ENCODE measurements at places on chromosomes 12 and 14.
A peak's percentile ranks its signal among the peaks of the same experiment; 100 is the strongest.

GRCh38 chr12:108911915-108912314 is 32.0 kb downstream of the DAO start:
- DNase-seq, result no peak

DNA sequence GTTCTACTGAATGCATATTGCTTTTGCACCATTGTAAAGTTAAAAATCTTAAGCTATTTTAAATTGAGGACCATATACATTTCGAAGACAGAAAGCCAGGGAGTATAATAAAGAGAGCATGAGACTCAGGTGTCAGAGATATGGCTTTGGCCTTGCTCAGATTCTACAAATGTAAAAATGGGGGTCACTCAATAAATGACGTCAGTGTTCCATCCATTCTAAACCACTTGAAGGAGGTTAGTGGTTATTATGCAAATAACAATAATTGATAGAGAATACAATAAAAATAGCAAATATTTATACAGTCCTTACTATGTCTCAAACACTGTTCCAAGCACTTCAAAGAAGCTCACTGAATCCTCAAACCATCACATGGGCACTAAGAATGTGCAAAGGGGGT is 20.1 kb downstream of the RTN1 start:
- no peak for DNase-seq

- no peak for DNase-seq
Observed at GRCh38 chr14:22977434-22977683, 5.0 kb downstream of the AJUBA start.

GRCh38 chr12:14058717-14059116 is 77.3 kb upstream of the GRIN2B start:
- DNase-seq, result no peak

DNA sequence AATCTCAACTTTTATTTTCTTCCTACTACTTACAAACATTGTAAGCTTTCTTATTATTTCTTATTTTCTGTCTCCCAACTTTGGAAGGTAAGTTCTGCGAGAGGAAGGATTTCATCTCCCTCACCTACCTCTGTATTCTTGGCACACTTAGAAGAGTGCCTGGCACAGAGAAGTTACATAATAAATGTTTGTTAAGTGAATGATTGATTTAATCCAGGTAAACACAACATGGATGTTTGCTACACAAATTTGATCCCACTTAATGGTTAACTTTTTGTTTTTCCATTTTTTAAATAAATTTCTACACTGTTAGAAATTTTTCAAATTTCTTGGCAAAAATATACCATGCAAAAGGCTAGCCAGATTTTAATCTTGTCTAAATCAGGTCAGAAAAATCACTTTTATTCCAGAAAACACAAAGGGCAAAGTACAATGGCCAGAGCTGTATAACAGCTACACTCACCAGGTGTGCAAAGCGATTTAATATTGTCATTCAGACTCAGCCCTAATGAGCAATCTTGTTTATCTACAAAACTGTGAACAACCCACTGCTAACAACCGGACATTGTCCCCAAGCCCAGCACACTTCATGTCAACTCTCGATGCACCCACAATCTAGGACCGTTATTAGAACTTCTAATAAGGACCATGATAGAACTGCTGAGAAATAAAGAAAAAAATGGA is 222.1 kb upstream of the EEA1 start:
- DNase-seq, result no peak

GRCh38 chr12:121176826-121177529 is 33.0 kb upstream of the P2RX4 start:
- DNase-seq, result no peak

- DNase-seq, result no peak
Observed at GRCh38 chr12:32876004-32876403, 20.6 kb downstream of the PKP2 start.

DNA sequence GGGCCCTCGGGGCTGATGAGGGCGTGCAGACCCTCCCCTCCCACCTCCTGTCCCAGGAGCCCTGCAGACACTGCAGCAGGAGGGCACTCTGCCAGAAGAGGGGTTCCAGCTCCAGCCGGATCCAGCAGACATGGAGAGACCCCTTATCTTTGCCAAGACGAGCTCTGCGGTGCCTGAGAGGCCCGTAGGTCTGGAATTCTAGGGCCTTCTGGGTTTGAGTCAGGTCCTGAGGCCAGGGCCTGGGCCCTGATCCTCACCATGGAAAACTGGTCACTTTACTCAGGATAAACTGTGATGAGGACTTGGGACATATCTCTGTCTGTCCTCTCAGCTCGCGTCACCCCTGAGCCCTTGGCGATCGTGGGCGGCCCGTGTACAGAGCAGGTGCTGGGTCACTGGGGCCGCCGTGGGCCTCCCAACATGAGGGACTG is 13.8 kb downstream of the MEG3 start:
- DNase-seq, result peak; percentile 50

- DNase-seq, result no peak
Observed at GRCh38 chr14:102507081-102507856, 2.3 kb downstream of the ANKRD9 start.

GRCh38 chr12:46574847-46575246 is 202.3 kb upstream of the SLC38A2 start:
- DNase-seq, result no peak

DNA sequence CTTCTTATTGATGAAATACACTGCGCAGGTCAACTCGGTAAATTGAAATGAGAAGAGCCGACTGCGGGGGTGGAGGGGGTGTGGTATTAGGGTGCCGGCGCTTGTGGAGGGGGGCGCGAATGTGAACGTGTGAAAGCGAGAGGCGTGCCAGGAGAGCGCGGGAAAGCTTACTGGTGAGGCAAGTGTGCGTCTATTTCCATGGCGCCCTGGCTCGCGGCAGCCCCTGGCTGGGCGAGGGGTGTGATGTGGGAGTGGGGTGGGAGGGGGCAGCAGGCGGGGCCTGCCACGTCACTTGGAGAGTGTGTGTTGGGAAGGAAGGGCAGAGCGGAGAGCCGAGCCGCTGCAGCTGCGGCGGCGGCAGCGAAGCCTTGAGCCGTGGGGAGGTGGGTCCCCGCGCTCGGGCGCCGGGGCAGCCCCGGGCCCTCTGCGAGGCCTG is 88.8 kb downstream of the GALNT8 start:
- no peak for DNase-seq
